ENCODE measurements at places on chromosomes 6 and 20.

DNA sequence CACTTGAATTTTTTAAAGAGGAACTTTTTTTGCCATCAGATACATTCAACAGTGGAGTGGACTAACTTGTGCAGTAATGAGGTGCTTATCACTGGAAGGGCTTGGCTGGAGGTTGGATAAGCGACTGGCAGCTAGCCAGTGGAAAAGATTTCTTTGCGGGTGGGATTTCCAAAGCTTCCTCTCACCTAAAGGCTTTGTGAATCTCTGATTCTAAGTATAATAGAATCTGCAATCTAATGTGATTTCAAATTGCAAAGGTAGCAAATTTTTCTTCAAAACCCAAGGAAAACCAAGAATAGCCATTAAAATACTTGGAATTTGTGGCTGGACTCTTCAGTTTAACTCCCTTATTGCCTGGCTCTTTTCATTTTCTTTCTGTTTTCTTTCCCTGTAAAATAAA lies 460.4 kb upstream of the MARCKS start:
- DNase-seq: no peak

- DNase-seq: no peak
Measured at GRCh38 chr6:24613361-24614042, 32.5 kb downstream of the KIAA0319 start.

- DNase-seq: no peak
Measured at GRCh38 chr6:122653094-122653493, 42.9 kb downstream of the PKIB start.

- no peak for DNase-seq
Measured at GRCh38 chr6:83431545-83432155, 799 bp upstream of the ME1 start.

DNA sequence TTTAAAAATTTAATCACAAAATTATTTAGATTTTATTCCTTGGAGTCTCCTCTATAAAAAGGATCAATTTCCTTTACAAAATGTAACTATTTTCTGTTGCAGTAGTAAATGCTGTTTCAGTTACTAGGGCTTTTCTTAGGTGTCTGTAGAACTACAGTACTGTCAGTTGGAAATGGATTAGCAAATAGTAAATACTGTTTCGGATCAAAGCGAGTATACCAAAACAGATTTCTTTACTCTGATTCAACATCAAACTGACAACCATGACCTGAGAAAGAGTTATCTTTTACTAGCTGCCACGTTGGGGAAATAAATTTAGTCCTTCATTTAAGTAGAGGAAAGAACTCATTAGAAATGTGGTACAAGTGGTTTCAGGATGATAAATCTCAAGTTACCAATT lies 172.5 kb downstream of the HS3ST5 start:
- DNase-seq: no peak

- no peak for DNase-seq
Measured at GRCh38 chr20:41927189-41927588, 309.0 kb upstream of the CHD6 start.

GRCh38 chr6:123616942-123617341 lies 19.8 kb downstream of the TRDN start:
- DNase-seq: no peak

- DNase-seq: no peak
Measured at GRCh38 chr6:156513504-156513903, 263.7 kb upstream of the ARID1B start.

DNA sequence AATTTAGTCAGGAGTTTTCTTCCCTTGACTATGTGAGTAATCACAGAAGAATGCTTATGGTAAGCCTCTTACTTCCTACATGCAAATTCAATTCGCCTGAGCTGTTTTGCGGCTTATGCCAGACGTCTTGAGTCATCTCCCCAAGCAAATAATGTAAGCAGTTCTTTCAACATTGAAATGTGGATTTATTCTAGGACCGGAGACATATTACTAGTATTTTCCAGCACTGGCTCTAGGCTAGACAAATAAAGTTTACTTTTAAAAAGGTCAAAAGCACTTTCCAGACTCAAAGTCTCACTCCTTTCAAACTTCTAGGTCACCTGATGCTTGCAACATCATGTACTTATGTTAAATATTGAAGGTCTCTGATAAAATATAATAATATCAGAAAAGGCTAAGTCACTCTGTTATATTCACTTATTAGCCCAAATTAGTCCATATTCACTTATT lies 38.1 kb upstream of the NOX3 start:
- no peak for DNase-seq

DNA sequence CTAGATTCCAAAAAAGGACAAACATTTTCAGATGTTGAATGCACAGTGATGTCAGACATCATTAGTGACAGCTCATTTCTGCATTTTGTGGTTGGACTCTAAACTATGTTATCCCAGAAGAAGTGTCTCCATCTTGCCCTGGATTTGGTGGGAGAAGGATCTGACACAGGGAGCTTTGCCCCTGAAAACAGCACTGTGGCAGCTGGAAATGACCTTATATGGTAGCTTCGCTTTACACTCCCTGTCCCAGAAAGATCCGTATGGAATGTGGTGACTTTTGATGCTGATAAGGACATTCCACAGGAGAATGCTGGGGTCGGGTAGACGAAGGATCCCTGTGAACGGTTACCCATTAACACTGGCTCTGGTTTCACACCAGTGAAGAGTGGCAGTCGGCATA lies 87.2 kb upstream of the EDN1 start:
- no peak for DNase-seq

- no peak for DNase-seq
Measured at GRCh38 chr6:101883505-101883904, 490.0 kb downstream of the GRIK2 start.

DNA sequence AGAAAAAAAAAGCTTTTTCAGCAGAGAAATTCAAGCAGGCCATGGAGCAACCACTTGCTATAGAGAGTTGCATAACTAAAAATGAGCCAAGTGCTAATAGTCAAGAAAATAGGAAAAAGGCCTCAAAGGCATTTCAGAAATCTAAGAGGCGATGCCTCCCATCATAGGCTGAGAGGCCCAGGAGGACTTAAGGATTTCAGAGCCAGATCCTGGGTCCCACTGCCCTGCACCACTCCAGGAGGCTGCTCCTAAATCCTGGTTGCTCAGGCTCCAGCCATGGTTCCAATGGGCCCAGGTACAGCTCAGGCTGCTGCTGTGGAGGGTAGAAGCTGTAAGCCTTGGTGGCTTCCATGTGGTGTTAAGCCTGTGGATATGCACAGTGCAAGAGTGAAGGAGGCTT lies 5.5 kb downstream of the ZNF391 start:
- no peak for DNase-seq

DNA sequence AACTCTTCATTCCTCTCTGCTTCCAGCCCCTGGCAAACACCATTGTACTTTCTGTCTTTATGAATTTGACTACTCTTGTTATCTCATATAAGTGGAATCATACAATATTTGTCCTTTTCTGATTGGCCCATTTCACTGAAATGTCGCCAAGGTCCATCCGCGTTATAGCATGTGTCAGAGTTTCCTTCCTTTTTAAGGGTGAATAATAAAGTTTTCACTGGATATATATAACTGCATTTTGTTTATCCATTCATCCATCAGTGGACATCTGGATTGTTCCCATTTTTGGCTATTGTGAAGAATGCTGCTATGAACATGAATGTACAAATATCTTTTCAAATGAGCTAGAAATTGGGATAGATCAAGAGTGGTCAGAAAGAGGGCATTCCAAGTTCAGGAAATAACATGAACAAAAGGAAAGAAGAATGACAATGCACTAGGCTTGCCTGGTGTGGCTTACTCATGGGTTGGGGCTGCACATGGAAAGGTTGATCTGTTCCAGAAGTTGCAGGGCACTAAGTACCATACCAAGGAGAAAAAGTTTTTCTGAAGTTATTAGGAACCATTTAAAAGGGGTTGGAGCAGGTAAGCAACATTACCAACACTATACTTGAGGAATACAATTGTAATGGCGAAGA lies 10.0 kb upstream of the L3MBTL3 start:
- no peak for DNase-seq

GRCh38 chr20:63006540-63007359 lies at the start of gene BHLHE23:
Gene BHLHE23, minus strand, starts transcription at chr20:63006964. Its CDS starts 190 bp downstream, at chr20:63006774.
- DNase-seq: no peak

DNA sequence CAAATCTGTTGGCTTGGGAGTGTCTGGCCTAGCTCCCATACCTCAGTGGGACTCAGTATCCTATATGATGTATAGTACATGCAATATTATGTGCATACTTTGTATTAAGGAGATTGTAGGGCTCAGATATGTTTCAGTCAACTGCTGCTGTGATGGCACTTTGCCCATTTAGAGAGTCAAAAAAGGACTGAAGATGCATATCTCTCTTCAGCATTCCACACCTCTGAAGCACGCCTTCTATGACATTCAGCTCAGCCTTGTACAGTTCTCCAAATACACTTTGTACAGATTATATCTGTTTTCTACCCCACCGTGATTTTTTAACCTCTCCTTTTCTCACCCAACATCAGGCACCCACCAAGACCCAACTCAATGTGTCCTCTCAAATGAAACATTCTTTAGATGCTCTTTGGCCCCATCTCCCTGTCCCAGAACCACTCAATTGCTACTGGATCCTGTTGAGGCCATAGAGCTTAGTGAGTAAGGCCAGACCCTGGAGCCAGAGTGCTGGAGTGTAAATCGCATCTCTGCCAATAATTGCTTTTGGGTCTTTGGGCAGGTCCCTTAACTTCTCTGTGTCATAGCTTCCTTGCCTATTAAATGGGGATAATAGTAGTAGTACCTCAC lies 15.6 kb downstream of the ENPP1 start:
- no peak for DNase-seq

DNA sequence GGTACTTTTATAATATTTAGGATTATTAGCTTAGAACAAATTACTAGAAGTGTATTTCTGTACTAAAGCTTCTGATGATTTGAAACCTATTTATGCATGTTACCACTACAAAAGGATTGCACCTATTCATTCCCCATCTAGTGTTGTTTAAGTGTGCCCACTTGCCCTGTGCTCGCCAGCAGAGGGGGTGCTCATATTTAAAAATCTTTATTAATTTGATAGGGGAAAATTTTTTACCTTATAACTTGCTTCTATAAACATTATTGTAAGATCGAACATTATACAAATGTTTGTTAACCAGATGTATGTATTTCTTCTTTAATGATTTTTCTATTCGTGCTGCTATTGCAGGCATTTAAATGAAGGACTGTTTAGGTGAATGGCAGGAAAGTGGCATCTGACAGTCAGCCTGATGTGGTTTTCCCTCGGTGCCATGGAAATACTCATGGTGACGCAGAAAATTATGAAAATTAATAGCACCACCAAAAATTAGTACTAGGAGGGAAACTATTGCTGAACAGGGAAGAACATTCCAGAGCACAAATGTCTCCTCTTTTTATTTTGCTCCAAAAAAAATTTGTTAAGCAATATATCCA lies 44.1 kb upstream of the FNDC1 start:
- DNase-seq: no peak

- DNase-seq: no peak
Measured at GRCh38 chr6:150272264-150272975, 96.4 kb upstream of the IYD start.

GRCh38 chr20:35145141-35145564 lies 2.0 kb downstream of the EDEM2 start:
- peak; percentile 30 for DNase-seq

- no peak for DNase-seq
Measured at GRCh38 chr20:59945731-59946130, 5.5 kb downstream of the FAM217B start.

- no peak for DNase-seq
Measured at GRCh38 chr6:165663377-165663735, 315 bp upstream of the PDE10A start.

GRCh38 chr6:776528-776931 lies 83.6 kb upstream of the EXOC2 start:
- no peak for DNase-seq

DNA sequence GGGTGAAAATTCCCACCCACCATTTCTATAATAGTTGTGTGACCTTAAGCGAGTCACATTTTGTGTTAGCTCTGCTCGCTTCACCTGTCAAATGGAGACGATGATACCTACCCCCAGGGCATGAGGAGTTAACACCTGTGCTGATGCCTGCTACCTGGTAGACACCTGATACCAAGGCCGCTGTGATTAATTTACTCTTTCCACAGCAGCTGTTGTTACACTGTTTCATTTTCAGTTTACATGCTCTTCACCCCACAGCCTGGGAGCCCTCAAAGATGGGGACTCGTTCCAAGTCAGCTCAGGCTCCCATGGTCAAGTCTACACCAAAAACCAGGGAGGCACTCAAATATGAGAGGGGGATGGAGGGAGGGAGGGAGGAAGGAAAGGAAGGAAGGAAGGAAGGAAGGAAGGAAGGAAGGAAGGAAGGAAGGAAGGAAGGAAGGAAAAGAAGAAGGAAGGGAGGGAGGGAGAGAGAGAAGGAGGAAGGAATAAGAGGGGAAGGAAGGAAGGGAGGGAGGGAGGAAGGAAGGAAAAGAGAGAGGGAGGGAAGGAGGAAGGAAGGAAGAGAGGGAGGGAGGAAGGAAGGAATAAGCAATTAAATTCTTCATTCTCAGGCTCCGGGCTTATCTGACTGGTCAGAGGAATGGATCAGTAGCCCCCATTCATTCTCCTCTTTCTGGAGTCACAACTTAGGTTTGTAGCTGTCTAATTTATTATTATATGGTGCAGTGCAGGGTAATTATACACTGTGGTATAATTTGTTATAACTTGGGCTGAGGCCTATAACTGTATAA lies 40.9 kb downstream of the PDYN start:
- no peak for DNase-seq

- DNase-seq: no peak
Measured at GRCh38 chr6:33075208-33075567, 602 bp upstream of the HLA-DPB1 start.

DNA sequence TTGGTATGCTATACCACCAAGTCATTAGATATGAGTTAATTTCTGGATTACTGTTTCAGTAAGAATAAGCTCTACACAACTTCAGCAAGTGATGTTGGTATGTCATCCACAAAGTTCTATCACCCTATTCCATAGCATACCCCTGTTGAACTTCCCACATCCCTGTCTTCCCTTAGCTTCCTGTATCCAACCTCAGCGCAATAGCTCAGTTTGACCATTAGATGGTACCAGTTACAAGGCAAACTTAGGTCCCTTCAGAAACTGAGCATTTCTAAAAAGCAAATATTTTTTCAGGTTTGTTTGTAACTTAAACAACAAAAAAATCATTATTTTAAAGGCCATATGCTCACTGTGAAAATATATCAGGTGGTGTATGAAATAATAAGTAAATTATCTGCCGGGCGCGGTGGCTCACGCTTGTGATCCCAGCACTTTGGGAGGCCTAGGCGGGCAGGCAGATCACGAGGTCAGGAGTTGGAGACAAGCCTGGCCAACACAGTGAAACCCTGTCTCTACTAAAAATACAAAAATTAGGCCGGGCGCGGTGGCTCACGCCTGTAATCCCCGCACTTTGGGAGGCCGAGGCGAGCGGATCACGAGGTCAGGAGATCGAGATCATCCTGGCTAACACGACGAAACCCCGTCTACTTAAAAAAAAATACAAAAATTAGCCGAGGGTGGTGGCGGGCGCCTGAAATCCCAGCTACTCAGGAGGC lies 8.8 kb upstream of the MOG start:
- no peak for DNase-seq

DNA sequence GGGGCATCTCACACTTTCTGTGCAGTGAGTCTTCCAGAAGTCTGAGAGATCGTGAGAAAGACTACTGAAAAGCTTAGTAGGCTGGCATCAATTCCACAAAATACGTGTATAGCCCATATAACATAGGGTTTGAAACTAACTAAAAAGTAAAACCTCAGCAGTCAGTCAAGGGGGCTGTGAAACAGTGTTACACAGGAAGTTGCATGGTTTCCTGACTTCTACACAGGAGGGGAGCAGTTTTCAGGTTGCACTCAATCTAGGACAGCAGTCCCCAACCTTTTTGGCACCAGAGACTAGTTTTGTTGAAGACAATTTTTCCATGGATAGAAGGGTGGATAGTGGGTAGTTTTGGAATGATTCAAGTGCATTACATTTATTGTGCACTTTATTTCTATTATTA lies 4.7 kb upstream of the LY86 start:
- no peak for DNase-seq

- DNase-seq: no peak
Measured at GRCh38 chr20:50387996-50388332, 122.2 kb upstream of the PTPN1 start.
